RPMI7951 (cell line): ENCODE measurements at places on chromosomes 5 and 9. TPM values are rescaled to one million over a fixed set of nuclear protein-coding genes. Genes with fewer than 3 reads are reported as not detected.

PCDHGA7 gene
- total RNA-seq = 4.6 and 5.5 TPM in 2 replicates

MCTP1 gene
- 3.4 and 3.8 TPM in 2 replicates for total RNA-seq

ZNF366 gene
- not detected in 2 replicates for total RNA-seq

LRRC19 gene
- total RNA-seq = not detected in 2 replicates

SPATA6L gene
- 0.12 TPM in 1 of 2 replicates, not detected in the other for total RNA-seq

GRIA1 gene
- total RNA-seq = 0.29 TPM in 1 of 2 replicates, not detected in the other

CTSV gene
- 9.1 TPM in 2 replicates for total RNA-seq

LRRC14B gene
- not detected in 2 replicates for total RNA-seq

GRCh38 chr9:112411626-112412027 is 31.7 kb downstream of the HSDL2 start:
- no peak for DNase-seq

DNA sequence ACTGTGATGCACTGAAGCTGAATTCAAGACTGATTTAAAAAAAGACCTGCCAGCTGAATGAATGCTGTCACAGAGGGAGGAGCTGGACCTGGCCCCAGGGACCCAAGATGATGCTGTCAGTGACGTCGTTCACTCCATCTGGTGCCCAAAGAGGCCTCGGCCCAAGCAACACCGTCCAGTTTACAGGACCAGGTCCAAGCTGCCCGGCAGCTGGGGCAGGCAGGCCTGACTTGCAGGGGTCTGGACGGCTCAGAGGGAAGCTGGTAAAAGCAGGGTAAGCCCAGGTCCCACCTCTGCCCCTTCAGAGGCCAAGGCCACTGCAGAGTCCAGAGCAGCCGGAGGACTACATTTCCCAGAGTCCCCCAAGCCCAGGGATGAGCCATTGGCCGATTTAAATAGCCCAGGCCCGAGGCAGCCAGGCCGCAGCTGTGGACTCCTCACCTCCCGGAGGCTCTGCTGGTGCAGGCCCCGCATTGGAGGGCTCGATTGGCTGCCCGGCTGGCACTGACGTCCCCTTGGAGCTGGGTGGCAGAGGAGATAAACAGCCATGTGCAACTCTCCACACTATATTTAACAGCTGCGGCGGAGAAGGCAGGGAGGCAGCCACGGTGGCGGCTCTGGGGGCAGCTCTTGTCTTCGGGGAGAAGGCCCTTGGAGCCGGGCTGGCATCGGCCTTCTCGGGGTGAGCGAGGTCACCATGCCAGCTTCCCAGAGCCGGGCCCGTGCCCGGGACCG is at the start of gene PLPP7:
Gene PLPP7, plus strand, starts transcription at position 423 of the 735 bp plus-strand sequence. Its CDS starts 275 bp downstream, at position 698.
- DNase-seq = peak; percentile 78

DNA sequence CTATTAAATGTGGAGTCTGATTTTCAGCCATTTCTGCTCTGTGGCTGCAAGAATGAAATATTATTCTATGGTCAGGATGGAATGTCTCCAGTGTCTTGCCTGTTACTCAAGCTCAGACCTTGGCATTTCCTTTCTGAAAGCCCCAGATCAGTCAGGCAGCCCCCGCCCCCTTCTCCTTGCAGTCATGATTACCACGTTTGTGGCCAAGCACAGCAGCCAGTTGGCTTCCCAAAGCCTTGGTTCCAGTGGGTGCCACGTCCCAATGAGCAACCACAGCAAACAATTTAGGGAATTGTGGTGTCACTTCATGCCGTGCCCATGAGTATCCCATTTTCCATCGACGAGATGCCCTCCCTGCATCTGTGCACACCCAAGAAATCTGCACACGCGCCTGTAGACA is 9.7 kb upstream of the OBP2A start:
- DNase-seq = no peak

DNA sequence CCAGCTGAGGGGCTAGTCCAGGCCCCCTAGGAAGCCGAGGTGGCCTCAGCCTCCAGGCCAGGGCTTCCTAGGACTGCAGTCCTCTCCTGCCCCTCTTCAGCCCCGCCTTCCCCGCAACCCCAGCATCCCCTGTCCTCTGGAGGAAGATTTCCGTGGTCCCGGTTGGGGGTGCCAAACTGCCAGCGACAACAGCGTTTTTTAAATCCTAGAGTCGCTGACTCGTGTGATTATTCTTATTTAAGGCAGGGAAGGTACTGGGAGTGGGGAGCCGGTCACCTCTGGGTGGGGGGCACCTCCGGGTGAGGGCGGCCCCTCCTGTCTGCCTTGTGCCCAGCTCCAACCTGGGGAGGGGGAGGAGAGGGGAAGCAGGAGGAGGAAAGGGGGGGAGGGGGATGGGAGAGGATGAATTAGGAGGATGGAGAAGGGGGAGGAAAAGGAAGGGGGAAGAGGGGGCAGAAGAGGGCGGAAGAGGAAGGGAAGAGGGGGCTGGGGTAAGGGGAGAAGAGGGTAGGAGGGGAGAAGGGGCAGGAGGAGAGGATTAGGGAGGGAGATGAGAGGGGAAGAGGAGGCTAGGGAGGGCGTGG is 173.1 kb upstream of the IER5L start:
- no peak for DNase-seq

GRCh38 chr5:143543358-143544255 is 140.1 kb upstream of the NR3C1 start:
- DNase-seq = peak; percentile 60

GRCh38 chr5:130109152-130109551 is 204.9 kb downstream of the CHSY3 start:
- peak; percentile 17 for DNase-seq

- DNase-seq = no peak
Observed at GRCh38 chr5:54859316-54859715, 126.1 kb downstream of the ESM1 start.

GRCh38 chr9:27429436-27429835 is 94.7 kb upstream of the IFNK start:
- DNase-seq = no peak

DNA sequence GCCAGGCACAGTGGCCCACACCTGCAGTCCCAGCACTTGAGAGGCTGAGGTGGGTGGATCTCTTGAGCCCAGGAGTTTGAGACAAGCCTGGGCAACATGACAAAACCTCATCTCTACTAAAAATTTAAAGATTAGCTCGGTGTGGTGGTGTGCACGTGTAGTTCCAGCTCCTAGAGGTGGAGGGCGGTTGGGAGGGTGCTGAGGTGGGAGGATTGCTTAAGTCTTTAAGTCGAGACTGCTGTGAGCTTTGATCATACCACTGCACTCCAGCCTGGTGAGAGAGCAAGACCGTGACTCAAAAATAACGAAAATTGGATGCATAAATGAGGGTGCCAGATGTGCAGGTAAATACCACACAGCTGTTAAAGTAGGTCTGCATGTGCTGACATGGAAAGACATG is 39.3 kb upstream of the TDRD7 start:
- DNase-seq = no peak

DNA sequence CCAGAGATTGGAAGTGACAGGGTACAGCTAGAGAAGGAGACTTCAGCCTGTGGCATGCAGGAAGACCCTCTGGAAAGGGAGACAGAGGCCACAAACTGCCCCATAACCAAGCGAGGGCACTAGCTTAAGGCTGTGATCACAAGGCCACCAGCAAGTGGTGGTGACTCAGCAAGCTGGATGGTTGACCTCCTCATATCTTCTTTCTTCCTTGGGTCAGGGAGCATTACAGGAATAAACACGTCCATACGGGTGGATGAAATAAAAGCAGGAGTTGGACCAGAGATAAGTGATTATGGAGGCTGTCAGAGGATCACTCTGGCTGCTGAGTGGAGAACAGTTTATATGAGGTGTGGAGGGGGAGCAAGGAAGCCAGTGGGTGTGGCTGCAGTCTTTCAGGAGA is 234.6 kb upstream of the TAS2R1 start:
- DNase-seq = peak; percentile 26

DNA sequence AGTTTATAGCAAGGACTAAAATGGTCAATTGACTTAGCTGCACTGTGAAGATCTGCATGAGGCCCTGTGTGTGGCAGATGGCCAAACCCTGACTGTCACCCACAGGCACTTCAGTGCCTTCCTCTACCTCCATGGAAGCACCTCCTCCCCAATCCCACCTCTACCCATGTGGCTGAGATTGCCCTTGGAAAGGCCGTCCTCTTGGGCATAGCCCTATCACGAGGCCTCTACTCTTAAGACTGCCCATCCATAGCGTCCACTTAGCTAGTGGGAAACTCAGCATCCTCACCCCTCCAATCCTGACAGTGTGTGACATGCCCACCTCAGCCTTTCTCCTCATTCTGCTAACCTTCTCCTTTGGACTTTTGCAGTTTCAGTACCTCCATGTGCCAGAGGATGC is 510.2 kb downstream of the BNC2 start:
- no peak for DNase-seq

DNA sequence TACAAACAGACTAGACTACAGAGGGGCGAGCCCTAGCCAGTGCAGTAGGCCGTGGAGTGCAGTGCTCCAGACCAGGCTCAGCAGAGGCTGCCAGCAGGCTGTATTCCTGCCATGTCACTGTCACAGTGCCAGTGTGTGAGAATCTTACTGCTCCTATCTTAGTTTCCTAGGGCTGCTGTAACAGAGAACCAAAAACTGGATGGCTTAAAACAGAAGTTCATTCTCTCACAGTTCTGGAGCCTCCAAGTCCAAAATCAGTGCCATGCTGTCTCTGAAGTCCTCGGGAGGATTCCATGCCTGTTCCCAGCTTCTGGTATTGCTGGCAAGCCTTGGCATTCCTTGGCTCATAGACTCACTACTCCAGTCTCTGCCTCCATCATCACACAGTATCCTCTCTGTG is 75.0 kb upstream of the SAP30L start:
- no peak for DNase-seq

GRCh38 chr5:32916648-32917047 is 205.5 kb downstream of the NPR3 start:
- DNase-seq = peak; percentile 17

GRCh38 chr5:153489611-153490010 is 859 bp upstream of the GRIA1 start:
- DNase-seq = no peak

DNA sequence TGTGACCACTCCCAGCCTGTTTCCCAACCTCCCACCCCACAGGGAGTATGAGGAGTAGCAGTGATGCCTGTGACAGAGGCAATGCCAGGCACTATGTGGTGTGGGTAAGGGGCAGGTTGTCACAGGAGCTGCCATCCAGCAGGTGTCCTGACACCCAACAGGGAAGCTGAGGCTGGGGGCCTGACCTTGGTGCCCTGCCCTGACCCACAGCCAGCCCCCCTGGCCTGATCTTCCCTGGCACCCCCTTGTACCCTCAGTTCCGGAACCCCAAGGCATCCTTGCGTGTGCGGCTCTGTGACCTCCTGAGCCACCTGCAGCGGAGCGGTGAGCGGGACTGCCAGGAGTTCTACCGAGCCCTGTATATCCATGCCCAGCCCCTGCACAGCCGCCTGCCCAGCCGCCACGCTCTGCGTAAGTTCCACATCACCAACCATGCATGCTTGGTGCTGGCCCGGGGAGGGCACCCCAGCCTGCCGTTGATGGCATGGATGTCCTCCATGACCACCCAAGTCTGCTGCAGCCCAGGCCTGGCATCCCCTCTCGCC is 14.4 kb downstream of the CARD19 start:
- DNase-seq = no peak

DNA sequence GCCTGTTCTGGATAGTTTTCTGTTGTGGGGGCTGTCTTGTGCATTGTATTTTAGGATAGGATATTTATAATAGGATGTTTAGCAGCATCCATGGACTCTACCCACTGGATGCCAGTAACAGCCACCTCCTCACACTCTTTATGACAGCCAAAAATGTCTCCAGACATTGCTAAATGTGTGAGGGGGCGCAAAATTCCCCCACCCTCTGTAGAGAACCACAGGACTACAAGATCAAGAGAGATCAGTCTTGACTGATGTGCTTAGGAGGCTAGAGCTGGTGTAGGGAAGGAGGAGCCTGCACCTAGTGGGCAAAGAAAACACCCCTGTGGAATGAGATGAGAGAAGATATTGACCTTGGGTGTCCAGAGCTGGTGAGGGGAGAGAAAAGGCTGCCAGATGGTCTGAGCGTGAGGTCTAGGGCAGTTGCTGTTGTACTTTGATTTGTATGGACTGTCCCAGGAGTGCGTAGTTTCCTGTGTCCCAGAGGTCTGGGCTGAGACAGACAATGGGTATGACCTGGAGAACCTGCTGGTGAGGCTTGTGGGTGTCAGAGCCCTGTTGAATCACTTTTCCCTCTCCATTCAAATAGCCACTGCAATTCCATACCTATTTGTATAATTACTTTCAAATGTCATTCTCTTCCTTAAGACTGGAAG is 16.3 kb downstream of the DAPK1 start:
- no peak for DNase-seq

- DNase-seq = no peak
Observed at GRCh38 chr9:124188331-124189110, 69.2 kb upstream of the NEK6 start.

GRCh38 chr5:128304088-128304487 is 220.5 kb downstream of the SLC12A2 start:
- DNase-seq = peak; percentile 2

DNA sequence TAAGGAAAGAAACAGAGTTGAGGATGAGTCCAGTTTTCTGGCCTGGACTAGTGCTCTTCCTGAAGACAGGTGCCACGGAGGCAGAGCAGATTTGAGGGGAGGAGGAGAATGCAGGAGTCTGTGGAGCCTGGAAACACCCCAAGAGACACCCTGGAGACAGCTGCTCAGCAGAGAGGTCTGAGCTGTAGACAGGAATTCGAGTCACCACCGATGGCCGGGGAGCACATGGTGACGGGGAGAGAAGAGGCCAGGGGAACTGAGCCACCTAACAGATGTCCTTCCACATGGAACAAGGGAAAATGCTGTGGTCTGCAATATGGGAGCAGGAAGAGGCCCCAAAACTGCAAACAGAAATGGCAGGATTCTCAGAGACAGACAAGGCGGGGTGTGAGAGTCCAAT is 22.9 kb downstream of the CPLX2 start:
- no peak for DNase-seq
